Activated CD8-positive, alpha-beta T cell treated with anti-CD3 and anti-CD28 coated beads for 36 hours (primary cell): ENCODE measurements at places on chromosomes 7 and 10. TPM values are rescaled to one million over a fixed set of nuclear protein-coding genes. Genes with fewer than 3 reads are reported as not detected.

- peaks cover 8% of the 10 kb centered on the region for H3K36me3 ChIP-seq
- no peak overlapping the region for H3K4me3 ChIP-seq
- H3K27ac ChIP-seq: no peak overlapping the region
- peaks cover 11% of the 10 kb centered on the region for H3K4me1 ChIP-seq
- no peaks in the 10 kb centered on the region for H3K27me3 ChIP-seq
Measured at GRCh38 chr10:70115948-70116682, 16.5 kb downstream of the AIFM2 start.

DNA sequence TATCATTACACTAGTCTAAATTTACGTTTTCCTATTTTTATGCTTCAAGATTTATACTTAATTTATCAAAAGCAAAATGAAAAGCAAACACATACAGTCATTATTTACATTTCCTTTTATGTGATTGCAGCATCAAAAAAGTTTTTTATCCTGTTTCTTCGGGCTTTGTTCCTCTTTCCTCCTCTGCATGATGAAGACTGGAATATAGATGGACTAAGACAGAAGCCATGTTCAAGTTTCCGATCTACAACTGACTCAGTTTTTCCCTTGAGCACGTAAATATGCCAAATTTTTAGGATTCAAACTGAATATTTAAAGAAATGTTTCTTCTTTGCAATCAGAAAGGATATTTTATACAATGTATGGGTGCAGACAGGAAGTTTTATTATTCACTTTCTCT is 273.5 kb upstream of the DGKB start:
- H3K4me3 ChIP-seq: no peak overlapping the region
- no peak overlapping the region for H3K27ac ChIP-seq
- DNase-seq: no peak
- H3K4me1 ChIP-seq: no peaks in the 10 kb centered on the region
- H3K27me3 ChIP-seq: no peaks in the 10 kb centered on the region

- no peak for DNase-seq
- no peak overlapping the region for H3K4me3 ChIP-seq
- H3K27me3 ChIP-seq: no peaks in the 10 kb centered on the region
- no peaks in the 10 kb centered on the region for H3K4me1 ChIP-seq
Measured at GRCh38 chr10:19745672-19746071, 70.6 kb upstream of the PLXDC2 start.

DNA sequence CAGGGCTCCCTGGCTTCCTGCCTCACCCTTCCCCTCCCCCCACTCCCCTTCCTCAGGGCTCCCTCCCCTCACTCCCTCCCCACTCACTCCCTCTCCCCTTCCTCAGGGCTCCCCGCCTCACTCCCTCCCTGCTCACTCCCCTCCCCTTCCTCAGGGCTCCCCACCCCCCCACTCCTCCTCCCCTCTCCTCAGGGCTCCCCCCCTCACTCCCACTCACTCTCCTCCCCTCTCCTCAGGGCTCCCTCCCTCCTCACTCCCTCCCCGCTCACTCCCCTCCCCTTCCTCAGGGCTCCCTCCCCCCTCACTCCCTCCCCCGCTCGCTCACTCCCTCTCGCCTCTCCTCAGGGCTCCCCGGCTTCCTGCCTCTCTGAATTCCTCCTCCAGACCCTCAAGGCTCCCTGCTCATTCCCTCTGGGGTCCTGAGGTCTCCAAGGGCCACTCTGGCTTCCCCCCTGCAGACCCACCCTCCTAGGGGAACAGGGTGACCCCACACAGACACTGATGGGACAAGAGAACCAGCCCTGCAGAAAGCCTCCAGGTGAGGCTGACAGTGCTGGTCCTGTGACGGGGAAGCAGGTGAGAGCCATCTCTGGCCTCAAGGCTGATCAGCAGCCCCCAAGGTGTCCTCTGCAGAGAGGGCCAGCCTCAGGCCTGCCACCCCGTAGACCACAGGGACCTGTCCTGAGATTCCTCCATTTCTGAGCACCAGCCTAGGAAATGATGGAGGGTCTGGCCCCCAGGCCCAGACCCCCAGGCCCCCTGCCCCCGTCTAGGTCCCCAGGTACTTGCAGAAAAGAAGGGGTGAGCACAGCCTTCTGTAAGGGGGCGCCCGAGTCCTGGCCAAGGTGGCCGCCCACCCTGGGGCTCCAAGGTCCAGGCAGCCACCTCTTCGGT is 47.2 kb downstream of the PWWP2B start:
- H3K27me3 ChIP-seq: no peaks in the 10 kb centered on the region
- H3K4me3 ChIP-seq: no peak overlapping the region
- no peaks in the 10 kb centered on the region for H3K36me3 ChIP-seq
- H3K4me1 ChIP-seq: peaks cover 29% of the 10 kb centered on the region

DNA sequence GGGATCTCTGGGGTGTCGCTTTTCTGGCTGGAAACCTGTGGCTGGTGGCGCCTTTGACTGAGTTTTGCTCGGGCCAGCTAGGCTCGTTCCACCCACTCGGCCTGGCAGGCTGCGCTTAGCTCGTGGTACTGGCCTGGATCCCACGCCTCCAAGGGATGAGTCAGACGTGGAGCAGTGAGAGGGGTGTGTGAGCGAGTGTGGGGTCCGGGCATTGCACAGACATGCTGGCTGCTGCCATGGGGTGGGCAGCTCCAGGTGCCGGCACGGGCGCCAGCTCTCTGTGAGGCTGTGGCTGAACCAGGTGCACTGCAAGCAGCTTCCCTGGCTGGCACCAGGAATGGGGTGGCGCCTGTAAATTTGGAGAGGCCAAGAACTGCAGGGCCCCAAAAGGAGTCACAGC is 63.1 kb upstream of the CACNA2D1 start:
- DNase-seq: no peak
- H3K4me3 ChIP-seq: no peak overlapping the region
- H3K36me3 ChIP-seq: no peaks in the 10 kb centered on the region

DNA sequence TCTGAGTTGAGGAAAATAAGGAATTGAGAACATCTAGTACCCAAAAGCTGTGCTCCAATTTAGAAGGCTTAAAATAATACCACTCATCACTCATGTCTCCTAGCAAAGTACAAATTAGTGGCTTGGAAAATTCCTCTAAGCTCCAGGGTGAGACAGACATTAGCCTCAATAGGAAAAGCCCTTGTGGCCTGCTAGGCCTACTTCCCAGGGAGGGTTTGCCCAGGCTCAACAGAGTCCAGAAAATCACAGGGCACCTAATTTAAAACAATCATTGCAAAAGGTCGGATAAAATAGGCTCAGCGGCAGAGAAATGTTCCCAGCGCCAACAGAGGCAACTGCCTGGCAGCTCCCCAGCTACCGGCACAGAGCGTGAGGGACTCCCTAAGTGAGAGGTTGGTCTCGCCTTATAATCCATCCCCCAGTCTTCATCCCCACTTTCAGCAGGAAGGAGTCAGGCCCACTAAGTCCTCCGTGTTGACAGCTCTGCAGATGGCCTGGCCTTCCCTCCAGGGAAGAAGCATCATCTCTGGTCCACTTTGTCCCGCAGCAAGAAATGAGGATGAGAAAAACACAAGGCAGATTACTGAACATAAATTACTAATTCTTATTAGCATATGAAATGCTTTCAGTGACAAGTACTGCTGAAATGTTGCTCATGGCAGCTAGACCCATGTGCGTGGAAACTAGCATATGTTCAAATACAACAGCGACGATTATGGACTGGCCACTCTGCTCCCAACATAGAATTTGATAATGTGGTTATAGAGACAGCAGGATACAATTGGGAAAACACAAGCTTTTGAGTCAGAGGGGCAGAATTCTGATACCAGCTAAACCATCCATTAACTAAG is 1177.7 kb upstream of the AUTS2 start:
- no peaks in the 10 kb centered on the region for H3K27me3 ChIP-seq
- no peak for DNase-seq
- H3K27ac ChIP-seq: no peak overlapping the region
- no peaks in the 10 kb centered on the region for H3K36me3 ChIP-seq

DNA sequence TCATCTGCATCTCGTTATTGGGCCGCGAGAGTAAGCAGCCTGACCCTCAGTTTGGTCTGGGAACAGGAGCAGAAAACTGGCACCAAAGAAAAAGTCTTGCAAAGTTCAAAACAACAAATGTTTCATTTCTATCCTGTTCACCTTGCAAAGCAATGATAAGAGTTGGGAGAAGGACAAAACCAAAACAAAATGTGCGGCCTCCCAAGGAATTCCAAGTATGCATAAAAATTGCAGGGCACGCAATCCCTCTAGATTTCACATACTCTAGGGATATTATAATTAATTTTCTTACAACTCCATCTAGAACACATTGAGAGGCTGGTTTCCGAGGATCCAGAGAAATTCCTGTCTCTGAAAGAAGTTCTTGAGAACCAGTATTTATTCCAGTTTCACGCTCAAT is 20.1 kb downstream of the CHUK start:
- DNase-seq: no peak
- no peak overlapping the region for H3K4me3 ChIP-seq
- no peaks in the 10 kb centered on the region for H3K27me3 ChIP-seq
- H3K27ac ChIP-seq: no peak overlapping the region
- H3K36me3 ChIP-seq: peaks cover 22% of the 10 kb centered on the region

Gene ASAH2
- total RNA-seq: 1.8 TPM

Gene HOXA5
- not detected for total RNA-seq

Gene OR2A1
- not detected for total RNA-seq

Gene WNT8B
- 0.47 TPM for total RNA-seq

DNA sequence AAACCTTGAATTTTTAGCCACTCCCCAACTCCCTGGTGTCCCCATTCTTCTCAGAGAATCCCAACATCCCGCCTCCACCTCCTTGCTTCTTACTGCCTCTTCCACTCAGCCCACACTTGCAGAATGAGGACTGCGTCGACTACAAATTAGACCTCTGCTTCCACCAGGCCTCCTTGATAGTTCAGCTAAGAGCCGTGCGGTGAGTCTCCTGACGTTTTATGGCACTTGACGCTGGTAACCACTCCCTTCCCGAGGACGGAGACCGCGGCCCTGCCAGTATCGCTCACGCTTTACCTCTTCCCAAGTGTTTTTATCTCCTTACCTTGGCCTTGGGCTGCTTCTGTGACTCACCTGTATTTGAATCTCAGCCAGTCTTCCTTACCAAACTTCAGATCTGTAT is 31.1 kb downstream of the RBM17 start:
- peaks cover 10% of the 10 kb centered on the region for H3K36me3 ChIP-seq
- no peak overlapping the region for H3K4me3 ChIP-seq
- DNase-seq: no peak

- H3K27me3 ChIP-seq: no peaks in the 10 kb centered on the region
- H3K4me3 ChIP-seq: no peak overlapping the region
- H3K27ac ChIP-seq: no peak overlapping the region
- H3K4me1 ChIP-seq: no peaks in the 10 kb centered on the region
Measured at GRCh38 chr10:132517951-132518521, 19.6 kb upstream of the INPP5A start.

Gene NYAP1
- total RNA-seq: 0.32 TPM
